ENCODE measurements at places on chromosomes 1 and 21.

- DNase-seq, result no peak
These were observed 48.8 kb downstream of the ZC3H11B start for GRCh38 chr1:219564109-219564508.

DNA sequence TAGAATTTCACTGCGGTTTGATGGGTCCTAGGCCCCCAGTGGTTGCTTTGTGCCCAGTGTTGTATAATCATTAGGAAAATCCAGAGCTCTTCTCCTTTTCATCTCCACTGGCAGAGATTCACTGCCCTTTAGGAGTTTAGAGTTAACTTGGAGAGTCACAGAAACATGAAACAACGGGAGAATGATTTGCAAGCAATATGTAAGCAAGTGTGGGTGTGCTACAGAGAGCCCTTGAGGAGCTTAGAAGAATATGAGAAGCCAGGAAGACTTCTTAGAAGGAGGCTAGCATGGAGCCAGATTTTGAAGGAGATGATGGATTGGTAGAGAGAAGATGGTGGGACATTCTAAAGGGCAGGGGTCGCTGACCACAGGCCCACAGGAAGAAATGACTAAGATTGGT lies 327.3 kb downstream of the ZNF326 start:
- no peak for DNase-seq

DNA sequence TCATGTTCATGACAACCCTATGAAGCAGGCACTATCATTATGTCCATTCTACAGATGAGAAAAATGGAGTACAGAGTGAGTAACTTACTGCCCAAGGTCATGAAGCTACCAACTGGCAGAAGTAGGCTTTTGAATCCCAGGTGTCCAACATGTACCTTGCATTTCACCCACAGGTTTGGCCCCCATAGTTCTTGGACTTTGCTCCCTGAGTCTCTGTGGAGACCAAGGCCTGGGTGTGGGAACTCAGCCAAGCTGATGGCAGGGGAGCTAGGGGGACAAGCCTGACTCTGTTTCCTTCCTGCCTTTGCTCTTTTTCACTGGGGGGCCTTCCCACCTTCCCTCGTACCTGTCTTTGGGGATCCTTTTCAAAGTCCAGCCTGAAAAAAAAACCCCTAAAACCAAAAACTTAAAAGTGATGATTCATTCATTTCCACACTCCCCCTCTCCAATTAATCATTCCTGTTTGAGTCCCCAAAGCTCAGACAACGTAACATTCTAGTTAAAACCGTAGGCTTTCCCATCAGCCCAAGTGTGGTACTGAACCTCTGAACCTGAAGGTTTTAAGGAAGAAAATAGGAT lies 8.5 kb upstream of the TTC22 start:
- DNase-seq, result no peak

DNA sequence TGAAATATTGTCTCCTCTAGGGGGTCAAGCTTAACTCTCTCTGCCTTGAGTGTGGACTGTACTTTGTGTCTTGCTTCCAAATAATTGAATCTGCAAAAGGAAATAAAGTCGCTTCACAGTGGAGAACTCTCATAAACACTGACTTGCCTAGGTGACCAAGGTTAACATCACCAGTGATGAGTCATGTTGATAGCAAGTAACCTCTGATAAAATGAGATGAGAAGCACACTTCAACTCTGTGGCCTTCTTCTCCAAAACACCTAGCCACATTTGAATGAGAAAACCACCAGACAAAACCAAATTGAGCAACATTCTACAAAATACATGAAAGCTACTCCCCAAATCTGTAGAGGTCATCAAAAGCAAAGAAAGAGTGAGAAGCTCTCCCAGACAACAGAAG lies 37.6 kb downstream of the PDE4B start:
- no peak for DNase-seq

- no peak for DNase-seq
These were observed 323.1 kb upstream of the FAM78B start for GRCh38 chr1:166489670-166490436.

DNA sequence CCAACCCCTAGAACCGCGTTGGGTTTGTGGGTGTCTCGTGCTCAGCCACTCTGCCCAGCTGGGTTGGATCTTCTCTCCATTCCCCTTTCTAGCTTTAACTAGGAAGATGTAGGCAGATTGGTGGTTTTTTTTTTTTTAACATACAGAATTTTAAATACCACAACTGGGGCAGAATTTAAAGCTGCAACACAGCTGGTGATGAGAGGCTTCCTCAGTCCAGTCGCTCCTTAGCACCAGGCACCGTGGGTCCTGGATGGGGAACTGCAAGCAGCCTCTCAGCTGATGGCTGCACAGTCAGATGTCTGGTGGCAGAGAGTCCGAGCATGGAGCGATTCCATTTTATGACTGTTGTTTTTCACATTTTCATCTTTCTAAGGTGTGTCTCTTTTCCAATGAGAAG lies 18.7 kb downstream of the TFF3 start:
- DNase-seq, result no peak

DNA sequence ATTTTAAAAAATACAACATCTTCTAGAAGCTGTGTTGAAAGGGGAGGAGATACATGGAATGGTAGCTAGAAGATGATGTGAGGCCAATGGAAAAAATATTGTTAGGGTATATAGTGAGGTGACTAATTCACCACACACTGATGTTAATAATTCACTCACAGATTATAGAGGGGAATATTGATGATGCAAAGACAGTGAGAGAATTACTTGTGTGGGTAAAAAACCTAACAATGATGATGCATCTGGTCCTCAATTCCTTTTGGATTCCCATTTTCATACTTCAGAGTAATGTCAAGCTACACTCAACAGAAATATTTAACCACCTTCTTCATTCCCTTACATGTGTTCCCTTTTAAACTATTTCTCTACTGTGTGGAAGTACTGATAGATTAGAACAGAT lies 169.5 kb upstream of the DPYD start:
- no peak for DNase-seq

GRCh38 chr1:219123036-219123435 lies 50.6 kb upstream of the LYPLAL1 start:
- DNase-seq, result no peak

- DNase-seq, result no peak
These were observed 5.4 kb upstream of the SLAMF8 start for GRCh38 chr1:159821171-159821867.

DNA sequence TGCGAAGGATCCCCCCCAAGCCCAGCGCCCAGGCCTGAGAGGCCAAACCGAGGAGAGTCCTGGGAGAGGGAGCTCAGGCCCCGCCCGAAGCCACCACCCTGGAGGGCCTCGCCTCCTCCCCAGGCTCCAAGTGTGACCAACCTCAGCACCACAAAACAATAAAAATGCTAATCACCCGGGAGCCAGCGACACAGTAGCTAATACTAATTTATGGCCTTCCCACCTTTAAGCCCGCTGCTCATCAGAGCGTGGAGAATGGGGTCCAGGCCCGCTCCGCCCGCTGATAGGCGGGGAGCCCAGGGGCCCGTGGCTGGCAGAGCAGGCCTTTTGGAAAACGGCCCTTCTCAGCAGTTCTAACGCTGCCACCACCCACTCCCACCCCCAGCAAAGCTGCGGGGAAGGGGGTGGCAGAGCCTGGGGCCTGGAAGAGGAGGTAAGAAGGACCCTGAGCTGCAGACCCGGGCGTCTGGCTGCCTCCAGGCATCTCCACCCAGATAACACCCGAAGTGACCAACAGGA lies 20.4 kb upstream of the TAS1R2 start:
- DNase-seq, result no peak

DNA sequence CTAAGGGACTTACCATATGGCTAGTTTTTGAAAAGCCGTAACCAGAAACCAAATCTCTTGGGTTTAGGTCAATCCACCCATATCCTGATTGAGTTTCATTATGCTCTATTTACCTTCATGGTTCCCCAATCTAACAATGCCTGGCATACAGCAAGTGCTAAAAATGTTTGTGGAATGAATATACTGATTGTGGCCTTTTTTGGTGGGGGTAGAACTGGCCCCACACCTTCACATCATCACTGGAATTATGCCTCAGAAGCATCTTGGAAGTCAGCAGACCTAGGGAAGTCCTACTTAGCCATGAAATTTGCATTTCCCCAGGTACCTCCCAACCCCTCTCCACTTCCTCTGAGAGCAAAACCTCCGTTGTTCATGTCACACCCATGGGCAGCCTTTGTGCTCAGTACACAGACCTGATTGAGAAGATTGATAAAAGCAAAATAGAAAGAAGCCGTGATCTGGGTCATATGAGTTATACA lies 17.8 kb upstream of the SLAMF1 start:
- no peak for DNase-seq

- DNase-seq, result no peak
These were observed 323.3 kb downstream of the KCTD3 start for GRCh38 chr1:215890438-215890837.

GRCh38 chr1:101290922-101291561 lies 54.2 kb downstream of the S1PR1 start:
- DNase-seq, result no peak

- DNase-seq, result no peak
These were observed 13.4 kb downstream of the ENTREP3 start for GRCh38 chr1:155241841-155242264.

DNA sequence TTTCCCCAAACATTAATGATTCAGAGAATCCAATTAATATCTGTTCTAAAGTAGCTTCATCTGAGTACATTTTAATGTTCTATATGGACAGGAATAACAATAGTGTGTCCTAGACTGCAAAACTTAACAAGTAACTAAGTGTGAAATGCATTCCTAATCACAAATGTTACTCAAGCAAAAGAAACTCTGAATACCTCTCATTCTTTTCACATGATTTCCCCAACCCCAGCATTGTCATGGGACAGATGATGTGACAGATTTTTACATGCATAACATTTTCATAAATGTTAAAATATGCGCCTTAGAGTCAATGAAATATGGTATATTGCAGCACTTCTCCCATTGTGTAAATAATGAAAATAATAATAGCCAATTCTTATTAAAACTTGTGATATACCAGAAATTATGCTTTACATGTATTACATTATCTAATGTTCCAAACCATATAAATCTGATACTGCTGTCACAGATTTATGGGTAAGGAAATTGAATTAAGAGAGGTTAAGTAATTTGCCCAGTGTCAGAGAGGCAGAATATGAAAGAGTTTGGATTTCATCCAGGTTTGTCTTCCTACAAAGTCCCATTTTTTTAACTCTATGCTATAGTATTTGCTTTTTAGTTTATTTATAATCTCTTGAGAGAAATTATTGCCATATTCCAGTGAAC lies 269.4 kb downstream of the LRRC7 start:
- DNase-seq, result no peak

- DNase-seq, result no peak
These were observed 6.3 kb upstream of the IFNGR2 start for GRCh38 chr21:33396951-33397350.

GRCh38 chr1:53967409-53968124 lies 21.4 kb downstream of the LRRC42 start:
- no peak for DNase-seq

All from cortex of kidney (tissue), 1 donor.